Activated T-cell treated with anti-CD3 and anti-CD28 coated beads for 48 hours (primary cell): ENCODE measurements at places on chromosomes 4 and X.

DNA sequence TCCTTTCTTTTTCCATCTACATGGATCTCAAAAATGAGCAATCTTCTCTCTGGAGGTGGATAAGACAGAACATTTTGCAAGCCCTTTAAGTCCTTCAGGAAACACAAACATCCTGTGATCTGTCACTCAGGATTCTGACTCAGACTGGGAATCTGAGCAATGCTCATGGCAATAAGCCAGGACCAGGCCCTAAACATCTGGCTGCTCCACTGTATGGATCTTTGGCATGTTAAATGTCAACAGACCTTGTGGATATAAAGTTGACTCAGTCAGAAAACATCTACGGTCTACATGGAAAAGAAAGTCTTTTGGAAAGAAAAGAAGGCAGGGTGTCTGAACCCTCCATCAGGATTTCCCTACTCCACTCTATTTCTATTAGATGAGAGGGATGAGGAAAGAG lies 17.8 kb upstream of the CHIC2 start:
- DNase-seq: no peak

- DNase-seq: no peak
Observed at GRCh38 chrX:40855411-40855810, 120.1 kb upstream of the MED14 start.

DNA sequence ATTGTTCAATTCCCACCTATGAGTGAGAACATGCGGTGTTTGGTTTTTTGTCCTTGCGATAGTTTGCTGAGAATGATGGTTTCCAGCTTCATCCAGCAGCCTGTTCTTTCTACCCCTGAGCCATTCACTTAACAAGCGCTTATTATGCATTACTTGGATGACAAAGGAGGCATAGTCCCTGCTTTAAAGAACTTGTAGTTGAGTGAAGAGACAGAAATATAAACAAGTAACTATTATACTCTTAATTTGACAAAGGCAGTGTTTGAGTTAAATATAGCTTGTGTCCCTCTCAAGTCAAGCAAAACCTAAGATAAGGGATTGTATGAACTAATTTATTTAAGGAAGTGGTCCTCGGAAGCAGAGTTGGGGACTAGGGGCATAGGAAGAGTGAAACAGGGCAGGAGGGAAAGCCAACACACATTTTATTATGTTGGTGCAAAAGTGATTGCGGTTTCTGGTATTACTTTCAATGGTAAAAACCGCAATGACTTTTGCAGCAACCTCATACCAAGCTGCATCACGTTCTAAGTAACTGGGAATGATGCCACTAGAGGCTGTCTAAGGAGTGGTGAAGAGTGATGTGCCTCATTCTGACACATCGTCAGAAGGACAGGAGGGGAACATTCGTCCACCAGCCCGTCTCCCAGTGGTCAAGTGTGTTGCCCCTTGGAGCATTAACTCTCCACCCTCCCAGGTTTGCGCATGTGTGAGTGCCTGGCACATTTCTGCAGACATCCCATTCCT lies 41.8 kb downstream of the QDPR start:
- DNase-seq: no peak

DNA sequence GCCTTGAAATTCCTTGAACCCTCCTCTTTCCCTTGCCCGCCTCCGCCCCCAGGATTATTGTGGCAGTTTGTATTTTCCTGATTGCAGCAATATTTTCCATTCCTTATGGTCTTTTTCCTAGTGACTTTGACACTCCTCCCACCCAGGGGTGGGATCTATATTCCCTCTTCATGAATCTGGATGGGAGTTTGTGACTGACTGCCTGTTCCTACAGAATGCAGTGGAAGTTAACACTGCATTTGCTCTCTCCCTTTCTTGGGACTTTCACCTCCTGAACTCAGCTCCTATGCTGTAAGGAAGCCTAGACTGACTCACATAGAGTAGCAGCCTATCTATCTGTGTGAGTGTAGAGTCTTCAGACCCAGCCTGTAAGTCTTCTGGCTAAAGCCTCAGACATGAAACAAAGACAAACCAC lies 2.2 kb downstream of the FUNDC2 start:
- no peak for DNase-seq

DNA sequence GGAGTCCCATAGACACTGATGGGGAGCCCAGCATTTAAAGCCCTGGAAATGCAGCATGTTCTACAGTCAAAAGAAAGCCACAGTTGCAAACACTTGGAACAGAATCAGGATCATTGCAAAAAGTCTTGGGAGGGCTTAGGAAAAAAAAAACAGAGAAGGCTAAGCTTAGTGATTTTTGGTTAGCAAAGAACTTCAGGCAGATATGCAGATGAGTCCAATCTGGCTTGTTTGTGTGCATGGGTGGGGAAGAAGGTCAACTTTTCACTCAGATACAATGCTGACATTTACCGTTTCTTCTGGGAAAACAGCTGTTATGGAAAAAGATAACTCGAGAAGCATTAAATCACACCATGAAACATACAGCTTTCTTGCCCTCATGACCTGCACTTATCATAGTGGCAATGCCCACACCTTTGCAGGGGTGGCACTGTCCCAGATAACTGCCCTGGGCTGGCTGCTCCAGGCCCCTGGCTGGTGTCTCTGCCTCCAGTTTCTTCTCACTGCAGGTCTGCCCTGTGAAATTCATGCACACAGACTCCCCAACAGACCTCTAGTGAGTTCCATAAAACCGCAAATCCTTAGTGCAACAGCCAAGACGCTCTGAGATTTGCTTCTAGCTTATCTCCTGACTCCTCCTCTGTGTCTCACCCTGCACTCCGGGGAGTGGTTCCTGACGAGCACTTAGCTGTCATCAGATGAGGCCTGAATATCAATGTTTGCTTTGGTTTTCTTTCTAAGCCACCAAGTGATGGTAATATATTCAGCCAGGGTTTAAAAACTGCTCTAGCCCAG lies 99.2 kb downstream of the DRD5 start:
- DNase-seq: no peak
